ENCODE measurements at places on chromosomes 13 and 19.
A peak's percentile ranks its signal among the peaks of the same experiment; 100 is the strongest.

DNA sequence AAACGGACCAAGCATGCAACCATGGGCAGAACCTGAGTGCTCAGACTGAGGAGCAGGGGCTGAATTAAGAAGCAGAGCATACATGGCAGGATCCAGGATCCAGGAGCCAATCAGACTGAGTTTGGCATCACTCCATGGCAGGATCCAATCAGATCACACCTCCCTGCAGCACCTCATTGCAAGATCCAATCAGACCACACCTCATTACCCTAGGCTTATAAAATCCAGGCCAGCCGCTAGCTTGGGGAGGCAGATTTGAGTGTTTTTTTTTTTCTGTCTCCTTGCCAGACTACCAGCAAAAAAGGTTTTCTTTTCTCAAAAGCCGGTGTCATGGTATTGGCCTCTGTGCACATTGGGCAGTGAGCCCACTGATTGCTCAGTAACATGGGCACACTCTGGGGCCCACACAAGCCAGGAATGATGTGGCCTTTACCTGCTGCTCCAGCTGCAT lies 127.9 kb upstream of the GJB6 start:
- no peak for DNase-seq

- DNase-seq, result no peak
These were observed 133.6 kb upstream of the RNF113B start for GRCh38 chr13:98310485-98311199.

DNA sequence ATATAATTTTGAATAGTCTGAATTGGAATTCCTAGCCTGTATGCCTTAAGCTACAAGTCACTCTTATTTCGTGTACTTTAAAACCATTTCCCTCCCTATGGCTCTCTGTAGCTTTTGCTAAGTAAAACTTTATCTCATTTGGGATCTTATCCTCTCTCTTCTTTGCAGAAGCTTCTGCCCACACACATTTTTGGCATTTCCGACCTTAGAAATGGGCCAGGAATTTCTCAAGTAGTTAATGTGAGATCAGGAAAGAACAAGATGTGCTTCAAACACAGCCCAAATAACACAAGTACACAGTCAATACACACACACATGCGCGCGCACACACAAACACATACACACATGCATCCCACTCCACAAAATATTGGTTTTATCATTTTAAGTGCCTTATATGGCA lies 931.0 kb upstream of the MIR17HG start:
- no peak for DNase-seq

- DNase-seq, result peak; percentile 55
These were observed 25.5 kb upstream of the MCF2L start for GRCh38 chr13:112943309-112944125.

DNA sequence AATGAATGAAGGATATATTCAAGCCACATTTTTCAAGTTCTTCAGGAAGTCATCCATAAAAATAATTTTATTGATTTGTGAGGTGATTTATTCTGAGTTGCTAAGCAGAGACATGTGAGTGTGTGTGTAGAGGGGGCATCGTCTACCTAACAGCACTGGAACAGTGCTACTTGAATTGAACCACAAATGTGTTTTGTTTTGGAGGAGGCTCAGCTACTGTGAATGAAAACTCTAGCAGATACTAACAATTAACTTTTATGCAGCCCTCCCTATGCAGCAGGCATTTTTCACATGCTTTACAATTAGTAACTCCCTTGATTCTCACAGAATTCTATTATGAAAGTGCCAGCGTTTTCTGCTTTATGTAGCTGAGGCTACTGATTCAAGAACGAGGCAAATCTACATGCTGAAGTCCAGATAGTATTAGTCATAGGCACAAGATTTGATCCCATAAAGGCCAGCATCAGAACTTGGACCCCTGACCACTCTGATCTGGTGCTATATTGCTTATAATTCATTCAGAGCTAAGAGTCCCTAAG lies 103.7 kb downstream of the MYO16 start:
- no peak for DNase-seq

DNA sequence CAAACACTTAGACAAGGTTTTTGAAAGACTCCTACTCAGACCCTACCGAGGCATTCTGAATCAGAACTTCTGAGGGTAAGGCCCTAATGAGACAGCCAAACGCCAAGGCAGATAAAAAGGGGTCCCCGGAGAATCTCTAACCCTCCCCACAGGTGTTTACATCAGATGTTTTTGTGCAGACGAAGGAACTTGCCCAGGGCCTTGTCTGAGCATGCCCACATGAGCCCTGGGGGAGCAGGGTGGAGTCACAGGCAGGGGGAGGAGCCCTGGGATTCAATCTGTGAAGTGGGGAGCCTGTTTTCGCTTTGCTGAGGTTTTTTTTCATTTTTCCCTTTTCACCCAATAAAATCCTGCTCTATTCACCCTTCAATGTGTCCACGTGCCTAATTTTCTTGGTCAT lies 61.6 kb upstream of the MED4 start:
- DNase-seq, result no peak

DNA sequence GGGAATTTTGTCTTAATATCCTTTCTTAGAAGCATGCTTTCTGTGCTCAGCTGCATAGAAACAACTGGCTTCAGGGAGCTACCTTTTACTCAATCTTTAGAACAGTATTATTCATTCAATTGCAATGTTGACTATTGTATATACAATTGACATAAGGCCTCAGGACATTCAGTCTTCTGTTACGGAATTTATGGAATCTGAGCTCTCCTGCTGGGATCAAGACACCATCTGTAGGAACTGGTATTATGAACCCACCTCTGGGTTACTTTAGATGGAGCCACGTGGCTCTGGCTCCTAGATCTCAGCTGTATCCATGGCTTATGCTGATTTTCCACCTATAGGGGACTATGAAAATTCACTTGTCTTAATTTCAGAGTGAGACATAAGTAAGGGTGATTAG lies 716.2 kb upstream of the GPC6 start:
- no peak for DNase-seq

DNA sequence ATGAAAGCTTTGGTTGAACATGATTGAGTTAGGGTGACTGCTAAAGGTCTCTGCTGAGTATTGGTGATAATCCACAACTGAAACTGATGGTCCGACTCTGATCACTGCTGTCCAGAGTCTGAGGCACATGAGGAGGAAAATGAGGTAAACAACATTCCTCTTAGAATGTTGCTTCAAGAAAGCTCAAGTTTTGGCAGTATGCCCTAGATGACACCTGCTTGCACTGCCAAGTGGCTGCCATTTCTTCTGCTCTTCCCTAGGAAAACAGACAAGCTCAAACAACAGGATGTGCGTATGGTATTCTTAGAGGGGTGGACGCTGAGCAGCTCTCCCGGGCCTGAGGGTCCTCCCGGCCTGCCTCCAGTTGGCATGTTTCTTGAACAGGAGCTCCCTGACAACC lies 15.2 kb upstream of the MTIF3 start:
- DNase-seq, result no peak

DNA sequence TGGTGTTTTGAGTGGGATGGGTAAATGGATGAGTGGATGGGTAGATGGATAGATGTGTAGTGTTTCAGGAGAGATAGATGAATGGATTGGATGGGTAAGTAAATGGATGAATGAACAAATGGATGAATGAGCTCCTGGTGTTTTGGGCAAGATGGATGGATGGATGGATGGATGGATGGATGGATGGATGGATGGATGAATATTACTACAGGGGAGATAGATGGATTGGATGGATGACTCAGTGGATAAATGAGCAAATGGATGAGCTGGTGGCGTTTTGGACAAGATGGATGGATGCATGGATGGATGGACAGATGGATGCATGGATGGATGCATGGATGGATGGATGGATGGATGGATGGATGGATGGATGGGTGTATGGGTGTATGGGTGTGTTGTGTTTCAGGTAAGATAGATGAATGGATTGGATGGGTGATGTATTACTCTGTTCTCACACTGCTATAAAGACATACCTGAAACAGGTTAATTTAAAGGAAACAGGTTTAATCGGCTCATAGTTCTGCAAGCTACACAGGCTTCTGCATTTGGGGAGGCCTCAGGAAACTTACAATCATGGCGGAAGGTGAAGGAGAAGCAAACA lies 12.3 kb downstream of the ZSWIM4 start:
- DNase-seq, result no peak

DNA sequence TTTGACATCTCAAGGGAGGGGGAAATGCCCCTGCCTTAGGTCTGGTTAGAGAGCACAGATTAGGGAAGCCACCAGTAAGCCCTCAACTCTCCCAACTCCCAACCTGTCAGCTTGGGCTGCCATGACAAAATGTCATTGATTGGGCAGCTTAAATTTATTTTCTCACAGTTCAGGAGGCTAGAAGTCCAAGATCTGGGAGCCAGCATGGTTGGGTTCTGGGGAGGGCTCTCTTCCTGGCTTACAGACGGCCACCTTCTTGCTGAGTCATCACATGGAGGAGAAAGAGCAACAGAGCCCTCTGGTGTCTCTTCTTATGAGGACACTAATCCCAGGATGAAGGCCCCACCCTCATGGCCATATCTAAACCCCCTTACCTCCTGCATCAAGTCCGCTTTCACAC lies 24.2 kb downstream of the C19orf12 start:
- peak; percentile 65 for DNase-seq

GRCh38 chr19:10603873-10604459 lies 16.9 kb upstream of the AP1M2 start:
- peak; percentile 73 for DNase-seq

DNA sequence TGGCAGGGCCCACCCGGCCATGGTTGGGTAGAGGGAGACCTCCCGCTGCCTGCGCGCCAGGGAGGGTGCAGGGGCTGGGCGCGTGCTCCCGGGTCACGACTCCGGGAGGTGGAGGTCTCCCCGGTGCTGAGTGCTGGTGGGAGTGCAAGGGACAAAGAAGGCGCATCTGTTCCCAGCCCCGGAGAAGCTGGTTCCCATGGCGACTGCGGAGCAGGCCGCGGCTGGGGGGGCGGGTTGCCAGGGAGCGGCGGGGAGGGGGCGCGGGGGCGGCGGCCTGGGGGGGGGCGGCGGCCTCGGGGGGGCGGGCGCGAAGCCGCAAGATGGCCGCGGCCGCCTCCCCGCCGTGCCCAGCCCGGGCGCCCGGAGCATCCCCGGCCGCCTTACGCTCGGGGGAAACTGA lies 1.2 kb downstream of the CBARP start:
- no peak for DNase-seq

GRCh38 chr13:25674371-25674770 lies 302.6 kb downstream of the ATP8A2 start:
- DNase-seq, result no peak

DNA sequence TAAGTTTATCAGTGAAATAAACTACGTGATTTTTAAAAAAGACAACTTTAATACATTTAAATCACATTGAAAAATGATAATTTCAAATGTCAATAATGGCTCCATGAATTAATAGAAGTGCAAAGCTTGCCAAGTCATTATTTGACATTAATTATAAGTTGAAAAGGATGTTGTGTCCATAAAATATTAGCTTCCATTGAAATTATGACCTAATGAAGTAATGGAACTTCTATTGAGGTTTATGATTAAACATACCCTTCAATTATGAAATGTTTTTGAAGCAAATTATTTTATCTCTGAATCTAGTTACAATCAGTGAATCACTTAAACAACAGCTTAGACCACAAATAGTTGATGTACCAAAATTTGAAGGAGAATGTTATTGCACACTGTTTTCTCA lies 144.2 kb downstream of the SLITRK6 start:
- no peak for DNase-seq

GRCh38 chr19:11435057-11435832 lies at the start of the genes ODAD3 and PRKCSH:
Gene ODAD3 (minus strand): TSS chr19:11435121. CDS start chr19:11435016, 105 bp downstream.
Gene PRKCSH (plus strand): TSS chr19:11435635. CDS start chr19:11436118, 483 bp downstream.
- DNase-seq, result peak; percentile 98

DNA sequence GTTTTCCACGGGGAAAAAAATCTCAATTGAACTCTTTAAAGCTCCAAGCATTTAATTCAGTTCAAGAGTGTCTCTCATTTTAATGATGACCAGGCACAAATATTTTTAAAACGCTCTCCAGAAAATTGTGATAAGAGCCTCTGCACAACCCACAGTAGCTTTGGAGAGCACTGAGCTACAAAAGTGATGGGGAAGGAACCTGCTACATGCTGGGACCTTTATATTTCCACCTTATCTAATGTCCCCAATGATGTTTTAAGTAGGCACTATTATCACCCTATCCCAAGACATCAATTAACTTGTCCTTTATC lies 14.1 kb upstream of the CEACAM6 start:
- DNase-seq, result no peak

- DNase-seq, result peak; percentile 87
These were observed 459 bp downstream of the MIDN start for GRCh38 chr19:1248786-1249297.

Data from GM20000 (cell line).